ENCODE measurements at places on chromosomes 13 and 19.

DNA sequence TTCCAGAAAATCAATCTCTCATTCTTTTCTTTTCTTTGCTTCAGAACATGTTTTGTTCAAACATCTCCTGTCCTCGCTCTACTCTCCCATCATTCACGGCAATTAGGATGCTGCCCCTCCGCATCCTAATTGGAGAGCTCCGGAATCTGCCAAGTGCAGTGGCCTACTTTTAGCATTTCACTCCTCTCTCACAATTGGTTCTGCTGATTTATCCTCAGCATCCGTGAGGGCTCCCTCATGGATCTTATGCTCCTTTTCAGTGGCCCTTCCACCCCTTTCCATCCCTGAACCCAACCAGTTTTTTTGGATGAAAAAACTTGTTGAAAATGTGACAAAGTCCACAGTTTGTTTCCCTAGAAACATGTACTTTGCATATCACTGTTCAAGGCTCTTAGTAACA lies 22.4 kb downstream of the AMER2 start:
- no peak for DNase-seq

DNA sequence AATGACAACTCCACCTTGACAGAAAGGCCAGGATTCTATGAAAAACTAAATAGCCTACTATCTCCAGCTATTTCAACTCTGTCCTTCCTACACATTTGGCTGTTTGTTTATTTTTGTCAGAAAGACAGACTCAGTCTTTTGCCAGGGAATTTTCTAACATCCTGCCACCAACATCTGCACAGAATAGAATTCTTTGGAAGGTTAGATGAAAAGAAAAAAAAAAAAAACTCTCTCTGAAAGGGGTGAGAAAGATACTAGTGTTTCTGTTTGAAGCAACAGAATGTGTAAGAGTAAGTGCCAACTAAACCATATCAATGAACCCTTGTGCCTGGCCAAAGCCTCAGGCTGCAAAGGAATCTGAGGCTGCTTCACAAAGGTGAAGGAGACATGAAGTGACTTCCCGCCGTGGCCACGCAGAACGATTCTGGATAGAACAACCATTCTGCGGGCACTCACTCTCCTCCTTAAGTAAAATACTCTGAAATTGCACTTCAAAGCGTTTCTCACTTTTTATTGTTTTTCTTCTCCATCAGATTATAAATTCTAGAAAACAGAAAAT lies 498.2 kb downstream of the IRS2 start:
- DNase-seq, result no peak

GRCh38 chr13:42574435-42575311 lies 721 bp downstream of the TNFSF11 start:
- DNase-seq, result peak; percentile 79

- DNase-seq, result no peak
Observed at GRCh38 chr19:31519256-31519655, 170.0 kb upstream of the TSHZ3 start.

DNA sequence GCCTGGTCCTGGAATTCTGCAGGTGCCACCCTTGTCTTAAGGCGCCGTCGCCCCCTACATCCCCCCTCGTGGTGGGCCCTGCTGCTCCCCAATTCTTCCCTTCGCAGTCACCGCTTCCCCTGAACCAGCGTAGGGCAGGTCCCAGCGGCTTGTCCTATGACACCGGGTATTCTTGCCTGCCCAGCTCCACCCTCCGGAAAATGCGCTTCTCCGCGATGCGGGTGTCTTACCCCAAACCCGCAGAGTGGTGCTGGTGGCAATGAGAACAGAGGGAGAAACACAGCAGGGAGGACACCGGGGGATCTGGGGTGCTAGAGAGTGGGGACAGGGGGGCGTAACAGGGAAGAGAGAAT lies 9.0 kb downstream of the ZNF808 start:
- no peak for DNase-seq

GRCh38 chr13:35567406-35567980 lies 91.0 kb upstream of the MAB21L1 start:
- DNase-seq, result no peak

- no peak for DNase-seq
Observed at GRCh38 chr13:46232281-46232680, 20.6 kb downstream of the LRRC63 start.

GRCh38 chr13:44219577-44220548 lies 153.8 kb upstream of the SERP2 start:
- no peak for DNase-seq

DNA sequence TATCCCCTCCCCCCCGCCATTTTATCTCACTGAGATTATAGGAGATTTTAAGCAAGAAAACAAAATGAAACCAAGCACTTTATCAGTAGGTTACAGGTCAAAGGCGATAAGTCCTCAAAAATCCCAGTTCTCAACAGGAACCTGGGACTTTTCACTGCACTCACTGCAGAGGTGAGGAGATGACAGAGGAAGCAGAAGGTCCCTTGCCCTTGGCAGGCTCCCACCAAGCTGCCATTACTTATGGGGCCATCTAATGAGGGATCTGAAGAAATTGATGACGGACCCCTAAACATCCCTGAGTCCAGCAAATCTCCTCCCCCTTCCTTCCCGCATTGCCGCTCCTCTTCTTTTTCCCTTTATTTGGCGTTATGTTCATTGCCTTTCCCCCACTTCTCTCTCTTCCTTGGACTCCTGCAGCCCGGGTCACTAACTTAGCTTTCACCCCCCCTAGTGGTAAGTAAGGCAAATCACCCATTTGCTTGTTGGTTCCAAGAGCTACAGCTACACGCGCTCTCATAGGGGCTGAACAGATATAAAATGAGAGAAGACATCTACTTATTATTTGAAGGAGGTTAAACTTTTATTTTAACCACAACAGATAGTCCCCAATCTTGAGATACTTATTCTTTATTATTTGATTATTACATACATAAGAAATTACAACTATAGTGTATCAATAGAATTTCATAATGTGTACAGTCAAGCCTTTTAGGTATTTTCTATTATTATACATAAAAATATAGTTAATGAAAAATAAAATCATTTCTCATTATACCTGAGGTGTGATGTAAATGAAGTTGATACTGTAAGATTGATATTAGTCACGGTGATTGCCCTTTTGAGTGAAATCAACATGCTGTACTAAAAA lies 52.0 kb upstream of the ARGLU1 start:
- DNase-seq, result no peak

- DNase-seq, result no peak
Observed at GRCh38 chr19:12628040-12629022, 17.6 kb downstream of the ZNF791 start.

DNA sequence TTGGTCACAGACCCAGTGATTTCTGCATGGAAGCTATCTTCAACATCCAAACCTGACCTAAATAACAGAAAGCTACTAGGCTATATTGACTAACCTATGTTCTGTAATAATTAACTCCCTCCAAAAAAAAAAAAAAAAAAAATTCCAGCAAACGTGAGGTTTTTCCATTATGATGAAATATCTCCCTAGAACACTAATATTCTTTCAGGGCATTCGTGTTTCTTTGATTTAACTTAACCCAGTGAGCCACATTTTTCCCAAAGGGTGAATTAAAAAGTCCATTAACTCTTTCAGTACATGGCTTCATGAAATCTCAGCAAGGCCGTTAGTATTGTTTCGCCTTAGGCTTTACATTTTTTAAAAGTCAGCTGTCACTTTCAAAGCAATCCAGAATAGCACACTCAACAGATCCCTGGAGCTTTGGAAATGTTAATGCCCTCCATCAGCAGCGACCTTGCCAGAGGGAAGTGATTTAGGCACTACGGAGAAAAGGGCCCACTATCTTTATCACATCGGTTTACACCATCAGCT lies 175.8 kb downstream of the DCT start:
- no peak for DNase-seq

GRCh38 chr19:18764591-18765051 lies 26.5 kb downstream of the COMP start:
- no peak for DNase-seq

GRCh38 chr19:2164020-2164998 lies 576 bp downstream of the DOT1L start:
- no peak for DNase-seq

DNA sequence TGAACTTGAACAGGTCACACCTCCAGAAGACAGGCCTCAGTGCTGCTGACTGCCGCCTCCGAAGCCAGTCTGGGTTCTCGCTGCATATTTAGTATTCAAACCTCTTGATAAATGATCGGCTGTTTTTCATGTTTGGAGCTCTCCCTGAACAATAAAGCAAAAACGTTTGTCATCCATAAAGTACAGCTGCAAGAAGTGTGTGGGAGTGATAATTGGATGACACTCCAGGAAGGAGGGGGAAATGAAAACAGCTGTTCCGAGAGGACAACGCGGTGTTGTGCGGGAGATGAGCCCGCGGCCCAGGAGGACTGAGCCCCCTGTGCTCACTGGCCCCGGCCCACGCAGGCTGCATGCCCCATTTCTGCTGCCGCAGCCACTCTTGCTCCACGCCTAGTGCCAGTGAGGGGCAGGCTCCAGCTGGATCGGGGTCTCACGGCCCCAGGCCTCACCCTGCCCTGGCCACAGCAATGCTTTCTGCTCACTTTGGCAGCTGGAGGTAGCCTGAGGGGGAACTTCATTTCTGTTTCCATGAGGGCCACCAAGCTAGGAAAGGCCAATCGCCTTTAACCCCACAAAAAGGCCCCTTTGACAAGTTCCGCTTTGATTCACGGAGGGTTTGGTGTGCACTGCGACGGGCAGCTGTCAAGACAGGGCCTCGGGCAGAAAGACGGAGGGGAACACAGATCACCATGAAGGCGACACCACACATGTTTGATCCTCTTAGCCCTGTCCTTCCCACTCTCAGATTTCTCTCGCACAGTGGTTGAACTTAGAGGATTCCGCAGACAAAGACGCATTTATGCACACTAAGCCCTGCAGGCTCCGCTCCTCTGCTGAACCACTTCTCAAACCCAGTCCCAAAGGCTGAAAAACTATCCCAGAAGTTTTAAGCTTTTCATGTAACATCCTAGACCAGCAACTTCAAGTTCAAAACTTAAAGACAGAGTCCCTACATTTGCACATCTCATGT lies 537.6 kb downstream of the EFNB2 start:
- DNase-seq, result no peak

GRCh38 chr13:26468265-26468801 lies 89.2 kb upstream of the WASF3 start:
- no peak for DNase-seq

GRCh38 chr13:99363949-99364348 lies 56.8 kb upstream of the GPR183 start:
- DNase-seq, result no peak

DNA sequence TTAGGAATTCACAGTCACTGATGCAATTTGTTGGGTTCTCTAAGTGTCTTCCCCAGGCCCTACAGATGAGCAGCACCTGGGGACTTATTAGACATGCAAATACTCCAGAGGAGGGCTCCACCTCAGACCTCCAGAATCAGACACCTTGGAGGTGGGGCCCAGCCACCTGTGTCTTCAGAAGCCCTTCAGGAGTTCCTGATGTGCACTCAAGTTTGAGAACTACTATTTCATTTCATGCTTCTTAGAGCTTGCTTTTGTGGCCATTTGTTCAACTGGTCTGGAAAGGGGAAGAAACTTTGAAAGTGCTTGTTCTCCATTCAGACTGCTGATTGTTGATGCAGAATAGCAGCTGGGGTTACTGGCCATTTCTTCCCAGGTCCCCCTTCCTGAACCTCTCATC lies 472.0 kb downstream of the COG6 start:
- DNase-seq, result no peak

DNA sequence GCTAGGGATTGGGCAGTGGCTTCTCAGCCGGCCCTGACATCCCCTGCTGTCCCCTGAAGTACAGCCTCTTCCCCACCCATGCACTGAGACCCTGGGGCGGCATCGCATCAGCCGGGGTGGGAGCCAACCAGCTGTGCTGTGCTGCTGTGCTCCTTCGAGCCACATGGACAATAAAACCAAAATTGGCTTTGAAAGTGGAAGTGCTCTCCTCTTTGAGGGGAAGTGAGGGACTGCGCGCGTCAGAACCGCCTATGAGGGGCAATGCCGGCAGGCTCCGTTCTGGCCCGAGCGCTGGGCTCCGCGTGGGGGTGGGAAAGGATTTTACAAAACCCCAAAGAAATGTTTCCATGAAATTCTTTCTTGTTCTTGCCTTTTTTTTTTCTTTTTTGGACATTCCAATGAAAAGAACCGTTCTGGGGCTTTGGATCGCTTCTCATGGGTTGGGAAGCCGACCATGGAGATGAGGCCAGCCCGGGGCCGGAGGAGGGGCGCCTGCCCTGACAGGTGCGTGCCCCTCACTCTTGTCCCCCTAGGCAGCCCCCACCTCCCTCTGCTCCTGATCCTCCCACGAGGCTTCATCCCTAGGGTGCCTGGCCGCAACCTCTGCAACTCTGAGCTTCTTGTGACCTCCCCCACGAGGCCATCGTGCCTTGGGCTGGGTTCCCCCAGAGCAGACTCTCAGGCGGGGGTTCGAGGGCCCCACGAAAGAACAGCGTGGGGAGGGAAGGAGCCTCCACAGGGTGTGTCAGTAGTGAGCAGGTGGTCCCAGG lies 22.6 kb downstream of the KLHL26 start:
- DNase-seq, result no peak

DNA sequence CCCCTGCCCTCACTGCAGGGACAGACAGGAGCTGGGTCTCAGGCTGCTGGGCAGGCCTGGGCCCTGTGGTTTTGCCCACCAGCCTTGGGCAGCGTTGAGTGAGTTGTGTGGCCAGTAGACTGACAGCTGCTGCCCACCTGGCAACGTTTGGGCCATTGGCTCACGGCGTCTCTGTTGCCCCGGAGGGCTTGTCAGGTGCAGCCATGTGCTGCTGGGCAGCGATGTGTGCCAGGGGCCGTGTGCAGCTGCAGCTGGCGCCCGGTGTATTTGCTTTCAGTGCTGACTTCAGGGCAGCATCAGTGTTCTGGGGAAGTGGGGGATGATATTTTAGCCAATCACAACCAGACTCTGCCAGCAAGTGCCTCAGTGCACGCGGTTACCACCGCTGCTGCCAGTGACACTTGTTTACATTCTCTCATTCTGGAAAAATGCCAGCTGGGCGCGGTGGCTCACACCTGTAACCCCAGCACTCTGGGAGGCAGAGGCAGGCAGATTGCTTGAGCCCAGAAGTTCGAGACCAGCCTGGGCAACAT lies 10.6 kb downstream of the FZR1 start:
- DNase-seq, result no peak

DNA sequence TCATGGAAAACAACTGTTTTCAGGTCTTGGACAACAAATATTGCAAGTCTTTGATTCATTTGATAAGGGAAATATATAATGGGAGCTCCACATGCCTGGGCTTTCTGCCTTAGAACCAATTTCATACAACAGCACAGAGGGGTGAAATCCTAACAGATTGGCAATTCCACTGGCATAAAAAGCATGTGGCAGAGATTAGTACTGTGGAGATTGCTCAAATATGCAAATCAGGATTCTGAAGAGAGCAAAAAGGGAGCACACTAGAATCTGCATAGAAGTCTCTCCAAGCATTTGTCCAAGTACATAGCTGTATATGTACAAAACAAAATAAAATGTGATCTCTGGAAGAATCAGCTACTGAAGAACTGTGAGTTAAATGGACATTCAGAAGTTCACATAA lies 312.9 kb upstream of the SLITRK5 start:
- no peak for DNase-seq

- DNase-seq, result no peak
Observed at GRCh38 chr19:10812196-10812595, 23.8 kb downstream of the TMED1 start.

- DNase-seq, result no peak
Observed at GRCh38 chr13:114153485-114154080, 21.2 kb upstream of the RASA3 start.
